Thoracic aorta (tissue), 2 donors: ENCODE measurements at places on chromosomes 12 and 14. TPM values are rescaled to one million over a fixed set of nuclear protein-coding genes. Genes with fewer than 3 reads are reported as not detected.

The CLEC1B gene
- not detected for total RNA-seq

GRCh38 chr12:64225626-64226025, 3.5 kb upstream of the KICS2 start:
- no peak for DNase-seq

GRCh38 chr12:15853877-15854276, 28.3 kb upstream of the STRAP start:
- DNase-seq, result no peak

DNA sequence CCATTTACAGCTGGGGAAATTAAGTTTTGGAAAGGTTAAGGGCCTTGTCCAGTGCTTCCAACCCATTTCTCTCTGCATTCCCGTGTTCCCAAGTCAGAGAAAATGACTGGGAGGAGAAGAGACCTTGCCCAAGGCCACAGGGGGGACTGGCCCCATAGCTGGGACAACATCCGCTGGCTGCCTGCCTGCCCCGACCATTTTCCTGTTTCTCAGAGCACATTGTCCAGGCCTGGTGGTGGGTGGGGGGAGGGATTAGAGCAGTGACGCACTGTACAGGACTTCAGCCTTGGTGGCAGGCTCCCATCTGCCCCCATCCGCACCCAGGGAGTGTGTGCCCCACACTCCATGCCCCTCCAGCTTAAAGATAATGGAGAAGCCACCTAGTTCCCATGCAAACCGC, 27.7 kb downstream of the DIO3 start:
- no peak for DNase-seq

GRCh38 chr14:100654814-100655740, 67.9 kb upstream of the BEGAIN start:
- no peak for DNase-seq
